Left ventricle myocardium inferior (tissue), 1 donor: ENCODE measurements at places on chromosomes 3 and 15. TPM values are rescaled to one million over a fixed set of nuclear protein-coding genes. Genes with fewer than 3 reads are reported as not detected.

- peaks cover 22% of the 10 kb centered on the region for H3K4me1 ChIP-seq
- no peaks in the 10 kb centered on the region for H3K27me3 ChIP-seq
- H3K36me3 ChIP-seq = no peaks in the 10 kb centered on the region
- no peak overlapping the region for H3K27ac ChIP-seq
These were observed 3.7 kb upstream of the SLC41A3 start for GRCh38 chr3:126087552-126088175.

- no peaks in the 10 kb centered on the region for H3K4me1 ChIP-seq
- DNase-seq = no peak
- H3K27ac ChIP-seq = peak overlapping the region; percentile 19
- no peaks in the 10 kb centered on the region for H3K36me3 ChIP-seq
These were observed 773.5 kb downstream of the SQOR start for GRCh38 chr15:46408312-46408711.

- DNase-seq = no peak
- no peaks in the 10 kb centered on the region for H3K4me1 ChIP-seq
- no peaks in the 10 kb centered on the region for H3K27me3 ChIP-seq
- H3K27ac ChIP-seq = no peak overlapping the region
- no peak overlapping the region for H3K4me3 ChIP-seq
- no peaks in the 10 kb centered on the region for H3K36me3 ChIP-seq
These were observed 78.5 kb upstream of the ROBO1 start for GRCh38 chr3:79846148-79846933.

Gene ADAMTS9
- 14.7 TPM for total RNA-seq

DNA sequence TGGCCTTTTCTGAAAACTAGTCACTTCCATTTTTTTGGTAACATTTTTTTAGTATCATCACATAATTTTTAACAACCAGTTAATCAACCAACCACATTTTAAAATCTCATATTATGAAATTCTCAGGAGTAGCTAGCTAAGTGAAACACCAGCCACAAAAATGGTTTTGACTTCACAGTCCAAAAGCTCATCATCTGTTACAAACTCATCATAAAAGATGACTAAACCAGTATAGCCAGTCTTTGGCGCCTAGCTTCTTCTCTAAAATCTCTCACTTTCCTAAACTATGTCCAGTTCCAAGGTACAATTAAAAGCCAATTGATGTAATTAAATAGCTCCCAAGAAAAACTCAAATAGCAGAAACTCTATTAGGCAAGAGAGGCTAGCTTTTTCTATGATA lies 88.2 kb upstream of the ZNF385D start:
- H3K27ac ChIP-seq = peak overlapping the region; percentile 69
- H3K27me3 ChIP-seq = no peaks in the 10 kb centered on the region
- H3K36me3 ChIP-seq = no peaks in the 10 kb centered on the region
- DNase-seq = no peak

DNA sequence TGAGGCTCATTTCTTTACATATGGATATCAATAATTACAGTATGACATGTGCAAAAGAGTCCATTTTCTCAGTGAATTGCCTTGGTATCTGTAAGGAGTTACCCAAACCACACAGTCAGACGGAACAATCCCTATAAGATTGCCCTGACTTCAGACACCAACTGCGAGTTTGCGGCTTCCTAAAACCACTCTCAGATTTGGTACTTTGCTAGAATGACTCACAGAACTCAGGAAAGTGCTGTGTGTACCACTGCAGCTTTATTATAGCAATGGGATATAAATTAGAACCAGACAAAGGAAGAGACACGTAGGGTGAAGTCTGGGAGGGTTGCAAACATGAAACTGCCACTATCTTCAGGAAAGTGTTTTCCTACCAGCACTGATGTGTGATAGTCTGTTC lies 45.8 kb upstream of the ATP13A3 start:
- no peak for DNase-seq
- no peak overlapping the region for H3K27ac ChIP-seq
- H3K4me1 ChIP-seq = peaks cover 9% of the 10 kb centered on the region
- H3K36me3 ChIP-seq = no peaks in the 10 kb centered on the region

GRCh38 chr3:67453628-67454027 lies 200.8 kb downstream of the SUCLG2 start:
- DNase-seq = no peak
- no peak overlapping the region for H3K4me3 ChIP-seq

- no peak overlapping the region for H3K27ac ChIP-seq
- no peaks in the 10 kb centered on the region for H3K4me1 ChIP-seq
- H3K4me3 ChIP-seq = no peak overlapping the region
These were observed 398.4 kb downstream of the TUSC7 start for GRCh38 chr3:117107946-117108345.

DNA sequence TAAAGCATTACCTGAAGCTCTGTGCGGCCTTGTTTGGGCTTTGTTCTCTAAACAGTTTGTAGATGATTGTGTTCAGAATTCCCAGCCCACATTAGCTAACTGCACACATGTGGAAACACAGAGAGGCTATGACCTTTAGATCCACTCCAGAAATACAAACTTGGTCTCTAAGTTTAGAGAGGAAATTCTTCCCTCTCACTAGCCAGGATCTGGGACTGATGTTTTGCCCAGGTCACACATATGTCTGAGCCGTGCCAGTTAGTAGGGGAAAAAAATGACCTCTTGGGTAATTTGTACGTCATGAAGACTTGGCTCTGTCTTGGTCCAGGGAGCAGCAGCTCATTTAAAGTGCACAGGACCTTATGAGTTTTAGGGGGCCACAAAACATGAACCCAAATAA lies 223.1 kb downstream of the RBMS3 start:
- no peak overlapping the region for H3K4me3 ChIP-seq
- no peak for DNase-seq
- H3K27ac ChIP-seq = peak overlapping the region; percentile 69
- H3K4me1 ChIP-seq = peaks cover 26% of the 10 kb centered on the region
